ENCODE measurements at places on chromosomes 7 and 10. TPM values are rescaled to one million over a fixed set of nuclear protein-coding genes. Genes with fewer than 3 reads are reported as not detected.

GRCh38 chr10:96708456-96708855 is 11.9 kb downstream of the PIK3AP1 start:
- no peak for DNase-seq

DNA sequence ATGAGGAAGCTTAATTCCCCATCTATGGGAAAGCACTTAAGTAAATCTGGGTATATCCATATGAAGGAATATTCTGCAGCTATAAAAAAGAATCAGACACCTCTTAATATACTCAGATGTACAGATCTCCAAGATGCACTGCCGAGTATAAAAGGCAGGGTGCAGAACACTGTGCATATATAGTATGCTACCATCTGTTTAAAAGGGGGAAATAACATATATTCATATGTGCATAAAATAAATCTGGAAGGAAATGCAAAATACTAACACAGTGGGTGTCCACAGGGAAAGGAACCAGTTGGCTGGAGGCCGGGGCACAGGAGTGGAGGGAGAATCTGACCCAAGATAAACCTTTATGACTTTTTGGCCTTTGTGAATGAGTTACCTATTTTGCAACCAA is 201.4 kb downstream of the SFMBT2 start:
- DNase-seq = no peak

GRCh38 chr10:78556705-78557432 is 511.9 kb upstream of the ZMIZ1 start:
- DNase-seq = no peak

- no peak for DNase-seq
Measured at GRCh38 chr7:46026741-46027140, 105.7 kb upstream of the IGFBP3 start.

- DNase-seq = peak; percentile 81
Measured at GRCh38 chr10:22230158-22230833, 12.5 kb upstream of the EBLN1 start.

DNA sequence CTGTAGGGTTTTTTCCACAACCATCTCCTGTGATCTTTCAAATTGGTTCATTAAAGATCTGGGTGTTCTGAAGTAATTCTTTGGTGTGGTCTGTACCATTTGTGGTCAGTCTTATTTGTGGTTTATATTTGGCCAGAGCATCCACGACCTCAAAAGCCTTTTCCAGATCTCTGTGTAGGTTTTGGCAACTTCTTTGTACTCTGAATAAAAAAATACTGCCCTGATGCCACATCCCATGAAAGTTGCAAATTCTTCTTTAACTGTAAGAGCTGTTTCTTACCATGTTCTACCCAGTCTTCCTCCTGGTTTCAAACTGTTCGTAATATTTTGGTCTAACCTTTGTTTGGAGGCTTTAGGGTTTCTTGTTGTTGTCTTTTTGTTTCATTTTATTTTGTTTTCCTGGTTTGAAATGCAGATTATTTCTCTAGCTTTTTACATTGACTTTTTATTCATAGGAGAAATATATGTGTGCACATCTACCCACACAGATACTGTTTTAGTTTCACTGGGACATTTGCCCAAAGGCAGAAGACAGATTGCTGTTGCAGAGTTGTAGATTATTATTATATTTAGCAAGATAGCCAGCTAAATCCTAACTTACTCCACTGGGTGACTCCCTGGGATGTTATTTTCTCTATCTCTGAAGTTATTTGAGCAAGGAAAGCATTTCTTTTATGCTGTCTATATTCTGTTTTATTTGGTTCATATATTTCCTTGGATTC is 123.2 kb upstream of the SAMD8 start:
- no peak for DNase-seq

- DNase-seq = no peak
Measured at GRCh38 chr7:47504551-47505311, 77.2 kb downstream of the TNS3 start.

Gene HSPA12A
- 0.05 TPM for total RNA-seq

Gene LHFPL3
- not detected for total RNA-seq

Gene FOXP2
- total RNA-seq = 0.02 TPM

Gene HOXA10
- total RNA-seq = not detected

Gene POM121L12
- total RNA-seq = not detected

Measured in activated CD4-positive, alpha-beta T cell treated with anti-CD3 and anti-CD28 coated beads, Interleukin-2, amount 10 ng/mL, durations not matched to agents 24 days and 14 days (primary cell).